ENCODE measurements at places on chromosomes 12 and 14.

DNA sequence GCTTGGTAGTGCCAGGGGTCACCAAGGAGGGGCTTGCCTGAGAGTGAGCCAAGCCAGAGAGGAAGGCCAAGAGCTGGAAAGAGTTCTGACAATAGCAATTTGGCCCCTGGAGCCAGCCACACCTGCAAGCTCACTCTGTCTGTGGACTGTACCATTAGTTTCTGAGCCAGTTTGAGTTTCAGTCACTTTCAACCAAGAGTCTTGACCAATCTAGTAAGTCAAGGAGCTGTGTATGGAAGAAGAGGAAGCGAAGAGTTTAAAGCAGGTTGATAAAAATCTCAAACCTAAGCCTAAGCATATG, 38.5 kb downstream of the NT5DC3 start:
- no peak for DNase-seq

- no peak for DNase-seq
Measured at GRCh38 chr12:26750531-26751175, 82.3 kb downstream of the ITPR2 start.

DNA sequence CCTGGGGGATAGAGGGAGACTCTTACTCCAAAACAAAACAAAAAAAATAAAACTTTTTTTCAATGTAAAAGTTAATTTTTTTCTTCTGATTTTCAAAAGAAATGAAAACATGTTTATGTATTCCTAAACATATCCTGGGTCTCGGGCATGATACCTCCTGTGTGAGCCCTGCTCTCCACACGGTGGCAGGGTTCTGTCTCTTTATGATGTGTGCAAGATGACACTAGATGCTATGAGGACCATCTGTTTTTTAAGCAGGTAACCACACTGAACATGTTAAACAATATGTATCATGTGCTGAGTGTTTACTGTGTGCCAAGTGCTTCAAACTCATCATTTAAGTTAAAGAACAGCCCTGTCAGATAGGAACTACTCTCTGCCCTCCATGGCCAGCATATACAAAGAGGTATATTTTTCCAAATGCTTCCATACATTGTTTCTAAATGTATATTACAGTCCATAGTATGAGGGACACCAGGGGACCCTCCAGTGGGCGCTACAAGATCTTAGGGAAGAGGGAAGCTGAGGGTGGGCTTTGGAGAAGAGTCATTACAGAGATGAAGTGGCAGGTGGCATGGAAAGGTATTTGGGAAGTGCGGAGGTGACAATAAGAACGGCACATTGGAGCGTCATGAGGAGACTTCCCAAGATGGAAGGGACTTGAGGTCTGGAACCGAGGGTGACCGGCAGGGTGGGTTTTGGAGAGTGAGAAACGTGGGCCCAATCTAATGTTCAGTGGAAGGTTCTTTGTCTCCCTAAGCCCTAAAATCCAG, 28.5 kb downstream of the FOS start:
- no peak for DNase-seq

DNA sequence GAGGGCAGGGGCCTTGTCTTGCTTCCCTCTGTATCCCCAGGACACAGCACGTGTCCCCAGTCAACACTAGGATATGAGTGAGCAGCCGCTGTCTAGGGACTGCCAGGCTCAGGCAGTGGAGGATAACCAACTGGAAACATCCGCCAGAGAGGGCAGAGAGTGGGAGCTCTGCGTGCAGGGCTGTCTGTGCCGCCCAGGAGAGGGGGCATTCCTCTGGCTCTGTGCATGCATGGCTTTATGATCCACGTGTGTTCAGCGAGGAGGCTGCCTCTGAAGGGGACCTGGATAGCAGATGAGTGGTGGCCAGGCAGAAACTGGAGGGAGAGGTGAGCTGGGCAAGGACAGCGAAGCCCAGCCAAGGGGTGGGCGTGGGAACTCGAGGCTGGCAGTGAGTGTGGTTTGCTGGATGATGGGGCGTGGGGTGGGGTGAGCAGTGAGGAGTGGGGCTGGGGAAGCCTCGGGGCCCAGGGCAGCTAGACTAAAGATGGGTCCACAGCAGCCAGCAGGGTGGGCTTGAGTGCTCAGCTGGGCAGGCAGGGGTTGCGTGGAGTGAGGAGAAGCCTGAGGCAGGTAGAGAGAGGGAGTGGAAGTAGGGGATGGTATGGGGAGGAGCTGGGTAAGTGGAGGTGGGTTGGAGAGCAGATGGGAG, 72.9 kb downstream of the PRIMA1 start:
- DNase-seq, result no peak

DNA sequence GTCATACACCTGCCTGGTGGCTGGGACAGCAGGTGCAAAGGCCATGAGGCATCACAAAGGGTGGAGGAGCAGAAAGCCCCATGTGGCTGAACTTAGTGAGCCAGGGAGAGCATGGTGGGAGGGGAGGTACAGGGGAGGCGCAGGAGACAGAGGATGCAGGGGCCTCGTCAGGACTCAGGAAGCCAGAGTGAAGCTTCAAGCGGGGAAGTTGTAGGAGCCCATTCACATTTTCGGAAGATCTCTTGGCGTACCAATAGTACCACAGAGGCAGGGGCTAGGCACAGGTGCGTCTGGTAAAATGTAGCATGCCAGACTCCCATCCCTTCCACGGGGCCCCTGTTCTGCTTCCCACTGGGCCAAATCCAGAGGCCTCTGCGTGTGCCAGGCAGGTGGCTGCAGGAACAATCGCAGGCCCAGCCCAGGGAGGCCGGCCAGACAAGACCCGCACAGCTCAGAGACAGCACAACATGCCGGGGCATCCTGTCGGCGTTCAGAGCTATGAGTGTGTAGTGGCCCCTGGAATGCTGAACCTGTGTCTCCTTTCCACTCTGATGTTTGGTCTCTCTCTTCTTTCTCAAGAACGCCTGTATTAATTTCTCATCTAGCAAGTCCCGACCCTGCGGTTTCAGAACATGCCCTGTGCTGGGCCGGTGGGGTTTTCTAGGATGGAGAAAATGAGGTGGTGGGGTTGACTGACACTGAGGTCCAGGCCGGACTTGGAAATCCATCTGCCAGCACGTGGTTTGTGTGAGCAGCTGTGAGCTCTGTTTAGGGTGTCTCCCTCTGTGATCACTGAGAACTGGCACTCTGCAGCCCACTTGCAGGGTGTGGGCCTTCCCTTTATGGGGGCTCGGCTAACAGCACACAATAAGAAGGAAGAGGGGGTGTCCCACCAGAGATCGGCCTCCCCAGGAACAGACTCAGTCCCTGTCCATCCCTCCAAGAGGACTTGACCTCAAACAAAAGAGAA, 5.5 kb upstream of the TMEM132D start:
- DNase-seq, result no peak

GRCh38 chr14:77043177-77043983, 14.9 kb upstream of the IRF2BPL start:
- DNase-seq, result no peak

DNA sequence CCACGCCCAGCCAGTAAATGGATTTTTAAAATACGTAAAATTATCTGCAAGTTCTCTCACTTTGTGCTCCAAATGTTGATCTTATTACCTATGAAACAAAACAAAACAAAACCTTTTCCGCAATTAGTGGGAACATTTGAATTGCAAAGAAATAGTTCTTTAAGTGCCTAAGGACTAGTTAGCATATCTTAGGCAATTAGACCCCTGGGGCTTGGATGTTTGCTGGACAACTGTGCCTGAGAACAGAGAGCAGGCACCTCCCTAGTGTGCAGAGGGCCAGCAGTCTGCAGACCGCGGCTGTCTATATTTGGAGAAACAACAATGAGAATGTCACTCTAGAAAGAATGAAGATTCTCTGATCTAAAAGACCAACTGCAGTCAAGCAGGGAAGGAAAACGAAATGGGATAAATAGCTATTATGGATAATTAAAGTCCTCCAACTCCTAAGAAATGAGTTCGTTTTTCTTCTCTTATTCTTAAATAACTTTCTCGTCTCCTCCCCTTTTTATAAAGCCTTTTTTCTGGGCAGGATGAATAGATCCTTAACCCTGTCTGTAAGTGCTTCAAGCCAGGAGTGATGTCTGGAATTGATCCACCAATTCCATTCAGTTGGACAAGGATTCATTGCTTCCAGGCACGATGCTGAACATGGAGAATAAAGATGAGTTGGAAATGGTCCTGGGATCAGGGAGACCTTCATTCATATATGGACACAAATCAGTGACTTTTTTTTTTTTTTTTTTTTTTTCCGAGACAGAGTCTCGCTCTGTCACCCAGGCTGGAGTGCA, 16.2 kb downstream of the SLC17A8 start:
- DNase-seq, result no peak

DNA sequence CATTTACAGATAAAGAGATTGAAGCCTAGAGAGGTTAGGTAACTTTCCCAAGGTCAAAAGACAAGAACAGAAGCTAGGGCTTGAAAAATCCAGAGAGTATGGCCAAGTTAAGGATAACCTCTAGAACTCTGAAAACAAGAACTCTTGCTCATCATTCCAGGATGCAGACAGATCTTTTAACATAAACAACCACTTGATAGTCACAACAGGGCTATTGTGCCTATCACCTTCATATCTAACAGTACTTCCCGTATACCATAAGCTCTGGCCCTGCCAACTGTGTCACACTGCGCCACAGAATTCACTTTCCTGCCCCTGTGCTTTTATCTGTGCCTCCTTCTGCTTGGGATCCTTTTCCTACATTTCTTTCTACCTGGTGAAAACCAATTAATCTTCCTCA, 18.2 kb downstream of the ERP29 start:
- DNase-seq, result no peak

- DNase-seq, result no peak
Measured at GRCh38 chr12:24822121-24822899, 126.6 kb downstream of the BCAT1 start.

GRCh38 chr14:97061198-97061597, 264.0 kb downstream of the VRK1 start:
- DNase-seq, result no peak

GRCh38 chr12:123744836-123745235, 17.3 kb upstream of the DNAH10 start:
- DNase-seq, result no peak

DNA sequence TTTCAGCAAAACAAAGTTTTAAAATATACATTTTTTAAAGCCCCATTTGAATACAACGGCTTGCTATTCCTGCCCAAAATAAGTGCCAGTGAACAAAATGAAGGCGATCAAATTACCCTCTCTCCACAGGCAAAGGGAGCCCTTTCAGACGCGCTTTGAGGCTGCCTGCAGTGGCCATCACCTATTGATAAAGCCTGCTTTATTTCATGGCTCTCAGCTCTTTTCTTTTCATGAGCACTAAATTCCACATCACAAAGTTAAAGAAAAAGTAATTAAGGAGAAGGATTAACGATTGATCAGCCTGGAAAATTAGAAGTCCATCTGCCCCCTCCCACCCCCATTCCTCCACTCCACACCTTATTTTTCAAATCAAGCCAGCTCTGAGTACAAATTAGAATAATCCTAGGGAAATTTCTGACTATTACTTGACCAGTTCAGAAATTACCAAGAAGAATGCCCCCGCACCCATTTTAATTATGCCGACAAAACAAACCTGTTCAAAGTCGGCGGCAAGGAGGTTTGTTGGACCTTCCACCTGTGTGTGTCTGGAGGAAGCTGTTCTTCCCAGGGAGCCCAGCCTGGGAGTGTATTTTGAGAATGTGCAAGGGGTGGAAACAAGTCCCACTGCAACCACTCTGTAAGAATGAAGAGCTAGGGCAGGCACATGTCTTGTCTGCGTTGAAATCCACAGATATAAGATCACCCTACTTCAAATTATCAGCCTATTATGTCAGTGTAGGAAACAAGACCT, 64.2 kb upstream of the RIC8B start:
- DNase-seq, result no peak

- DNase-seq, result no peak
Measured at GRCh38 chr14:33802737-33803136, 148.1 kb downstream of the EGLN3 start.

- DNase-seq, result no peak
Measured at GRCh38 chr14:38243696-38244240, 12.1 kb downstream of the CLEC14A start.

- DNase-seq, result no peak
Measured at GRCh38 chr14:45287610-45288009, 34.6 kb upstream of the MIS18BP1 start.

GRCh38 chr14:40414386-40414785, 982.2 kb upstream of the FBXO33 start:
- no peak for DNase-seq

DNA sequence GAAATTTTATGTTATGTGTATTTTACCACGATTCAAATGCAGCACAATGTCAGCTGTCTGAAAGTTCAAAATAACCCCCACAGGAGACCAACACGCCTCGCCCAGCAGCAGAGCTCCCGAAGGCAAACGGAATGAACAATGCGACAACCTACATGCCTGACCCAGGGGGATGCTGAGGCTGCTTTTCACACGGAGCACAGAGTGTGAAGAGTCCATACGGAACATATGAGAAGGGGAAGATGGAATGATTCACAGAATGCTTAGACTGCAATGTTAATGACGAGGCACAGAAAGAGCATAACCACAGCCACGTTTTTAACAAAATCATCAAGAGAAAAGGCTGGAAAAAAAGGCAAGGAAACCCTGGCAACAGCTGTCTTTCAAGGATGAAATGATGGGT, 22.6 kb downstream of the ZFYVE21 start:
- DNase-seq, result no peak

DNA sequence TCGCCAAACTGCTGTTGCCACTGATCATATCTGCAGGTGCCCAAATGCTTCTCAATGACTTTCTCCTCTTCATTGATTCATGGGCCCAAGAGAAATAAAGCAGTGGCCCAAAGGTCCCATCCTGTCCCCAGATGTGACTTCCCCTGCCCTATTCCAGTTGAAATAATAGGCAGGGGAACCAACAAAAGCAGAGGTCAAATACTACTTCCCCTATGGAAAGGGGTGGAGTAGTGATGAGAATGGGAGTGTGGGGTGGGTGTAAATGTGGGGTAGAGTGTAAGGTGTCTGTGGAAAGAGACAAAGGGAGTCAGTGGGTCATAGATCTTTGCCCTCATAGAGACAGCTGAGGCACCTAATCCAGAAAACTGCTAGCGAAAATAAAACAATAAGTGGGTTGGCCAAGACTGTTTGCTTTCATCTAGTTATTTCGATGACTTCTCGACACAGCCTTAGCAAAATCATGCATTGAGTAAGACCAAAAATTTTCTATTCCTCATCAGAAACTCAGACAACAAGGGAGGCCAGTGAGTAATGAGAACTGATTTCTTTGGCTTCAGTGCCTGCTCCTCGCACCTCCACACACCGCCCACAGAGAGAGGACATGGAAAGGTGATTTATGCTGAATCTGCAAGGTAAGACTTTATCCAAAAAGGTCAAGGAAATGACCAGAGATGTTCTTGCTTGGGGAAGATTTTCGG, 10.9 kb upstream of the IL22 start:
- no peak for DNase-seq

DNA sequence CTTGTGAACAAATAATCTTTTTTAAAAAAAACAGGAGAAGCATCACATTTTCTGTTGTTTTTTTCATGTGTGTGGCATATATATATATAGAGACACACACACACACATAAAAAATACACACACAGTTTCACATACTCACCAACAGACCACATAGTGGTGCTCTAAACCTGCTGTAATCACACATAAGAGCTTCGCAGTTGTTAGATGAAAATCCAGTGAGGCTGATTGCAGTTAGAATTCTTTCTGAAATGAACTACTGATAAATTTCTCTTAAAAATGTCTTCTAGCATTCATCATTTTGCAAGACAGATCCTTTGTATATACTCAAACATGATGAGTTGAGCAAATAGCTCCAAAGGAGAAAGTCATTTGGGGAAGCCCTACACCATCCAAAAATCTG, 434.3 kb upstream of the STXBP6 start:
- no peak for DNase-seq

GRCh38 chr12:51924551-51925319, 17.4 kb downstream of the ACVRL1 start:
- no peak for DNase-seq

GRCh38 chr12:53197011-53197640, 9.9 kb downstream of the ITGB7 start:
- no peak for DNase-seq

GRCh38 chr14:63134801-63135200, 69.4 kb upstream of the RHOJ start:
- no peak for DNase-seq
